CD4-positive, alpha-beta T cell treated with Interleukin-12 subunit alpha and Interleukin-12 subunit beta, for 1 hour (primary cell): ENCODE measurements at places on chromosomes 11 and 22.

GRCh38 chr11:8932564-8933180 is at the start of gene C11orf16:
Gene C11orf16 (minus strand): TSS chr11:8932947. CDS start chr11:8932308, 639 bp downstream.
- no peak for DNase-seq

- no peak for DNase-seq
Measured at GRCh38 chr11:73312851-73313327, 4.8 kb downstream of the ARHGEF17 start.

DNA sequence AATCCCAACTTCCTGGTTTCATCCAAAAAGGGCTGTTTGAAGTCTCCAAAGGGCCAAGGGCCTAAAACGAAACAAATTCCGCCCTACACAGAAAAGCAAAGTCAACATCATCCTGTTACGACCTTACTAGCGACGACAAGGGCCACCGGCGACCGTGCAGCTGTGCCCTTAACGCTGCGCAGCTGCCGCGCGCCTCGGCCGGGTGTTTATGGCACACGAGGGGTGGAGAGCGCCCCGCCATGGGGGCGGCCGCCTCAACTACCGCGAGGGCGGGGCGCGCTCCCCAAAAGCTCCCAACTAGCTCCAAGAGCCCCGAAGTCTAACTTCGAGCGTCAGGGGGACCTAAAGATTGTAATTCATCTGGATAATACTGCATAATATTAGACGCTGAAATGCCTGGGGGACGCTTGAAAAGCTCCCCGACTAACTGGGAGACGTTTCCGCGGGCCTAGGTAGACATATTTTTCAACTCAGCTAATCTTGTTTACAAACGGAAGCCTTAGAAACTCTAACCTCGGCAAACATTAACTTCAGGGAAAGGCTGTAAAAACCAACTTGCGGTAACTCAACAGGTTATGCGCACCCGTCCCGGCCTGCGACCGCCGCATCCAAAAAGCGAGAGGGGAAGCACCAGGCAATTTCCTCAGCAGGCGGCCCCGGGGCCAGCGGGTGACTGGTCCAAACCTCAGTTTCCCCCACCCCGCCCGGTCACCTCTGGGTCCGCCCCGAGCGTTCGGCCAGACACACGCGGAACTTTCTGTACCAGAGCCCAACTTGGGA is 694 bp downstream of the TMEM123 start:
- DNase-seq, result peak; percentile 80

DNA sequence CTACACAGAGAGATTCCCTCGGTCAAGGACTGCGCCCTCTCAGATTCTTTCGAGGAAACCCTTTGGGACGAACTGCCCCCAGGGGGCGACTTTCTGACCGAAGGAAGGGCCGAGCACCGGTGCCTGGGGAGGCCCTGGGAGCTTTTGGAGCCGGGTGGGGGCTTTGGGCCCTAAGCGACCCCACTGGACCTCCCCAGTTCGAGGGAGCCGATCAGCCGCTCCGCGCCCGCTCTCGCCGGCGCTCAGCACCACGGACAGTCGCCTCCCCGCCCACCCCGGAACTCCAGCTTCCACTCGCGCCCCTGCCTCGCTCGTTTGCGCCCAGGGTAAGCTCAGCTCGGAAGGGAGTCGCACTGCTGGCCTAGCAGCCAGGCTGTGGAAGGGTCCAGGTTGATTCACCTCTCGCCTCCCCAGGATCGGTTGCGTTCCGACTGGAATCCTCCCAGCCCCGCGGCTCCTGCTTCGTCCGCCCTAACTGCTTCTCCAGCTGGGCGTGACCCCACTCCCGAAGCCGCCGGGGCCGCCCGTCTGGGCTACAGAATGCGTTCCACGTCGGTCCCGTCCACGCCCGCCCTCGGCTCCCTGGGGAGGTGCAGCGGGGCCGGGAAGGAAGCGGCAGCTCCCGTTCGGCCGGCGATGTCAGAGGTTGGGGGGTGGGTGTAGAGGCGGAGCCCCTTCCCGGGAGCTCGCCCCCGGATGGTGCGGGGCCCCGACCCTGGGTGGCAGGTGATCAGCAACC is 428 bp downstream of the SCN3B start:
- no peak for DNase-seq

DNA sequence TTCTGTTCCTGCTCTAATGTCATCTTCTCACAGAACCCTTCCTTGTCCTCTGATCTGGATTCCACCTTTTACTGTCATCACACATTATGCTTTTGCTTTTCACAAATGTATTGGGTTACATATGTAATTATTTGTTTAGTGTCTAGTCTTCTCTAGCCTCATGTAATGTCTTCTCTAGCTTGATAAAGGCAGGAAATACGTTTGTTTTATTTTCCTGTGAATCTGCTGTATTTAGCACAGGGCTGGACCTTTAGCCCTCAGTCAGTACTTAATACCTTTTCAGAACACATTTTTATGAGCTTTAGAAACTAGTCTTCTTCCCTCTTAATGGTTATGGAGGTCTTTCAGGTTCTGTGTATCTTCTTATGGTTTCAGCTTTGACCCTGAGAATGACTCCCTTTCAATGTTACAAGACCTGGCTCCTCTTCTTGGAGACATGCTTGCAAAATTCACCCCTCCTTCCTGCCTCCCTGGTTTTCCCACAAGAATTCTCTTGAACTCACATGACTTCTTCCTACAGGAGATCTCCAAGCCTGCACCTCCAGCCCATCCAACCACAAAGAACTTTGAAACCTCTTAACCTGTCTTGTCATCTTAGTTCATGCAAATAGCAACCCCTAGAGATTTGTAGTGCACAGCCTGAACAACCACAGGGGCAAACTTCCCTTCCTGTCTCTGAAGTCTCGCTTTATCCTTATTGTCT is 132.7 kb upstream of the DDI1 start:
- DNase-seq, result no peak

GRCh38 chr22:45996241-45997076 is 19.5 kb upstream of the WNT7B start:
- peak; percentile 21 for DNase-seq

DNA sequence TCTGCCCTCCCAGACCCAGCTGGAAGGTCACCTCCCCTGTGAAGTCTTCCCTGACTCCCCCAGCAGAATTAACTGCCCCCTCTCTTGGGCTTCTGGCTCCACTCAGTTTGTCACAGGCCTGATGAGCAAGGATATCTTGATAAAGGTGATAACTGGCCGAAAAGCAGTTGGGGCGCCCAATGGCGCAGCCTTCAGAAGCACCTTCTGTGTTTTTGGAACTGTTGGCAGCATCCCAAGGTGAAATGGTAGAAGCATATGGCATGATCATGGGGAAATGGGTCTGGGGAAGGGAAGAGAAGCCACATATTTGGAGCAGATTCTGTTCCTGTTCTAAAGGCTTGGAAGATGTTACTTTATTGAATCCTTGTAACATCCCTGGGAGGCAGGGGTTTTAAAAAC is 2.8 kb upstream of the TAB1 start:
- DNase-seq, result no peak

GRCh38 chr11:72864702-72865655 is 50.8 kb downstream of the ATG16L2 start:
- DNase-seq, result no peak

GRCh38 chr11:117189191-117189940 is 9.8 kb upstream of the TAGLN start:
- DNase-seq, result peak; percentile 20

DNA sequence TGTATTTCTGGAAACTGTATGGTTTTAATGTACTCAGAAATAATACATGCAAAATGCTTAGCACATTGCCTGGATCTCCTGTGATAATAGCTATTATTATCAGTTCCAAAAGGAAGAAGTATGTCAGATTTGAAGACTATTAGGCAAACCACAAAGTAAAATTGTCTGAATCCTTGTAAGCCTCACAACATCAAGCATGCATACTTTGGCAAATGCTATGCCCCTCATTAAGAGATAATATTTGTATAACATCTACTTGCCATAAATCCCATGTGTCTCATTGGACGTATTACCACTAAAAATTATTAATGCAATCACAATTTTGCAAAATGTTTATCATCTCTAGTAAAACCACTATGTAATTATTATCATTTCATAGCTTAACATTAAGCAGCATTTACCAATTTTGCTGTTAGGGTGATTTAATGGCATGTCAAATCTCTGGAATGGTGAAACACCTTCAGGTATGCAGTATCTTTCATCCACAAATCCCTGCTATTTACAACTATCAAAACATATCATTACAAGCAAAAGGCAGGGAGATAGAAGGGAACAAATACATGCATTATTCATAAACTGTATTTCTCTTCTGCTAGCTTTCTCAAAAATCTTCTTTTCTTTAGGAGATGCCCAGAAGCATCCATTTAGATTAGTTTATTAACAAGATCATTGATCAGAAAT is 974.6 kb upstream of the RAG2 start:
- no peak for DNase-seq

DNA sequence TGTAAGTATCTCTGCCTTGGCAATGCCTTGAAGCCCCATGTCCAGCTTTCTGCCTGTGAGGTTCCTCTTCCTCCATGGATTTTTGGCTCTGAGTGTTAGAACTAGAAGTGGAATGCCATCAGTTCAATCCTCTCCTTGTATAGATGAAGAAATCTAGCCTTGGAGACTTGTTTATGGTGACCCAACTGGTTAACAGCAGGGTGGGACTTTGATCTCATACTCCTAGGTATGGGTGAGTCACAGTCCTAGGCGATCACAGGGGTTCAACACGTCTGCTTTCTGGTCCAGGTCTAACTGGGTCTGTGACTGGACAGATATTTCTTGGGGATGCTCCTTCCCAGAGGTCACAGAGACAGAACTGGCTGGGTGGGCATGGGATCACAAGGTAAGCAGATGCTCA is 9.2 kb upstream of the MTFP1 start:
- no peak for DNase-seq

DNA sequence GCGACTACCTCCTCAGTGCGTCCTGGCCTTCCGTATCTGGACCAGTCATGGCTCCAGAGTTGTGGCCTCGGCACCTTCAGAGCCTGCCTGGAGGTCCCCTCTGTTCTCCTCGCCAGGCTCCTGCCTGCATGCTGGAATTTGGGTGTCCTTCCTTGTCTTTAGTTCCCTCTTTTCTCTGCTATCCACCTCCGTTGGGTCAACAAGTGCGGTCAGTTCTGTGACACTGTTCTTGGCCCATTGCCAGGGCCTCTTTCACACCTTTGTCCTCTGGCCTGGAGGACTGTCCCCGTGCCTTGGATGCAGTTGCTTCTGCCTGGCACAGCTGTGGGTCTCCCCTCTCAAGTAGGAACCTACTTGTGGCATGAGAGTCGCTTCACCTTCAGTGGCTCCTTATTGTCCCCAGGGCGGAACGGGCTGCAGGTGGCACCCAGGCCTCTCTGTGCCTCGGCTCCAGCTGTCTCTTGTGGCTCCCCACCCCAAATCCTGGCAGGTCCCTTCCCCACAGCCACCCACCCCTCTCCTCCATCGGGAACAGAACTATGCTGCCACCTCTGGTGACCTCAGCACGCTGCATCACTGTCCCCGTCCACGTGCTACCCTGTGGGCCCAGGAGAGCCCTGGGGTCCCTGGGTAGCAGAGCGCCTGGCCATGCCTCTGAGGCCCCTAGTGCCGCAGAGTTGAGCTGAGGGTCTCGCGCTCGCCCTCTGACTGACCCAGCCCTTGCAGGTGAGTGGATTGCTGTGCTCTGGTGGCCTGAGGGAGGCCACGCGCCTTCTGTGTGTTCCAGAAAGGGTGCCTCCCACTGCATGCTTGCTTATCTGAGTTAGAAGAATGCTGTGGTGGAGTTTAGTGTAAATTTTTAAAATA is 4.7 kb downstream of the DGCR8 start:
- no peak for DNase-seq

DNA sequence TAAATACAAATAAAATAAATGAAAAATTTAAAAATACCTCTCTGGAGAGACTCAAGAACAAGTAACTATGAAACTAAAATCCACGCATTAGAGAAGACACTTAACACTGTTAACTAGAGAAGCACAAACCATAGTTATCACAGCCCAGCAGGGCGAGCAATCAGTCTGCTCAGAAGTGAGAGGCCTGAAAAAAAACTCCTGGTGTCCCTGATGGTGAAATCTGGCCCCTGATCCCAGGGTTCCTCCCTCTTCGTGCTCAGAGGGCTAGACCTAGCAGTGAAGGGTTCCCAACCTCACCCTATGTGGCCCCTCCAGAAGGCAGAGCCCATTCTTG is 49.7 kb upstream of the VPREB1 start:
- DNase-seq, result no peak

DNA sequence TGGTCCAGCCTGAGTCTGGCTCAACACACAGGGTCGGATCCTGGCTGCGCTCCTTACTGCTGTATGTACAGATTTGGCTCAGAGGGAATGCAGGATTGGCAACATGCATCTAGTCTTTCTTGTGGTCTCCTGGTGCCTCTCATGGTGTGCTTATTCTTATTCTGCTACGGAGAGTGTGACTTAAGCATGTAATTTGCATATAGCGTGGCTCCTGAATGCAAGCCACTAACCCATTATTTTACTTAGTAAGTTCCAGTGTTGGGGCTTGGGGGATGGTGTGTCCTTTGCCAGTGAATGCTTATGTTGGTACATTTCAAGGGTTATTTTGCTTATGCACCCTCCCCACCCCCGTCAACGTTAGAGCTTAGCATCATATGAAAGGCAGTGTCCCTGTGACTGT is 51.2 kb downstream of the PTPRJ start:
- no peak for DNase-seq

GRCh38 chr11:16860617-16861016 is 122.2 kb downstream of the C11orf58 start:
- DNase-seq, result no peak
